ENCODE measurements at places on chromosomes 1 and 21. TPM values are rescaled to one million over a fixed set of nuclear protein-coding genes. Genes with fewer than 3 reads are reported as not detected.

Gene C8B
- polyA plus RNA-seq: not detected

- DNase-seq: no peak
Observed at GRCh38 chr1:101262060-101262459, 25.2 kb downstream of the S1PR1 start.

DNA sequence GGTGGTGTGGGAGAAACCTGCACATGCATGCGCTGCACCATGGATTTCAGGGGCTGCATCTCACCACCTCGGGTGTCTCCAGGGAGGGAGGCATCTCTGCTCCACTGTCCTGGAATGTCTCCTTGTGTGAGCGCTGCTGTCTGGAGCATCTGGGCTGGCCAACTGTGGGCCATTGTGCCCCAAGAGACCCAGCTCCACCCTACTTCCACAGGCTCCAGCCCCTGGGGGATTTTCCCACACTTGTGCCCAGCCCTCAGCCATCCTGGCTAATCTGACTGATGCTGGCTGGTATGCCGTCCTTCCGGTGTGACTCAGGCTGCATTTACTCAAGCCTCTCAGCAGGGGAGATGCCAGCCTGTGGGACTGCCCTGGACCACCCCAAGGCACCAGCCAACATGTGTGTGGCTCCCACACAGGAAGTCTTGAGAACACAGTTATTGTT, 62.0 kb downstream of the TRIM11 start:
- DNase-seq: no peak

- DNase-seq: no peak
Observed at GRCh38 chr1:229951856-229952534, 115.0 kb upstream of the GALNT2 start.

- no peak for DNase-seq
Observed at GRCh38 chr1:55006931-55007330, 8.2 kb downstream of the BSND start.

GRCh38 chr1:67515324-67516080, 85.3 kb upstream of the SERBP1 start:
- DNase-seq: no peak

DNA sequence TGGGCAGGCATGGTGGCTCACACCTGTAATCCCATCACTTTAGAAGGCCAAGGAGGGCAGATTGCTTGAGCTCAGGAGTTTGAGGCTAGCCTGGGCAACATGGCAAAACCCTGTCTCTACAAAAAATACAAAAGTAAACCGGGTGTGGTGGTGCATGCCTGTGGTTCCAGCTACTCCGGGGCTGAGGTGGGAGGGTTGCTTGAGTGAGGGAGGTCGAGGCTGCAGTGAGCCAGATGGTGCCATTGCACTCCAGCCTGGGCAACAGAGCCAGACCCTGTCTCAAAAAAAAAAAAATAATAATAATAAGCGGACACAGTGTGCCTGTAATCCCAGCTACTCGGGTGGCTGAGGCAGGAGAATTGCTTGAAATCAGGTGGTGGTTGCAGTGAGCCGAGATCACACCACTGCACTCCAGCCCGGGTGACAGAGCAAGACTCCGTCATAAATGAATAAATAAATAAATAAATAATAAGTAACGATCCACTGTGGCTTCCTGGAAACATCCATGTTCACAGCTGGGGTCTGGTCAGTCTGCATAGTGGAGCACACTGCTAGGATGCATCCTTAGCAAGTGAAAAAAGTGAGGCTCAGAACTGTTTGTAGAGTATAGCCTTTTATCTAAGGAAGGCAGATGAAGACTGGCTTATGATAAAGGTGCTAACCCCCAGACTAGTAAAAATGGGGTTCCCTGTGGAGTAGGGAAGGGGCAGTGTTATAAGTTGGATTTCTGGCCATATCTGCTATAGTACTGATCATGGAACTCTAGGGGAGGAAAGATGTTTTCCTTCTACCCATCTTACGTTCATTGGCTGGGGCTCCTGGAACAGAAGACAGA, 15.7 kb downstream of the PKNOX1 start:
- DNase-seq: no peak

GRCh38 chr21:44732263-44732662, 20.9 kb upstream of the TSPEAR start:
- DNase-seq: no peak

Measured in right cardiac atrium (tissue), 5 donors.